ENCODE measurements at places on chromosomes 12 and 14. TPM values are rescaled to one million over a fixed set of nuclear protein-coding genes. Genes with fewer than 3 reads are reported as not detected.

DNA sequence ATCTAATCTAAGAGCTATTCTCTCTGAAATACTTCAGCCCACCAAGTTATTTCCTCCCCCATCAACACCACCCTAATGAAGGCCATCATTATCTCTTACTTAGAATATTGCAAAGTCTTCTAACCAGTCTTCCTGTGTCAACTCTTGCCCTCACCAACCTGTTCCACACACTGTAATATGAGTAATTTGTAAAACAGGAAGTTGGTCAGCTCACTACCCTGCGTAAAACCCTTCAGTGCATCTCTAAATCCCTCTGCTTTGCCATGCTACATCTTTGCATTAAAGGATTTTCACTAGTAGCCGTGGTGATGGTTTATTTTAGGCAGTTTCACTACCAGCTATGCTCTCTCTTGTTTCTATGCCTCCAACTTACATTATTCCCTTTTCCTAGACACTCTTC lies 70.0 kb downstream of the KIF21A start:
- DNase-seq: no peak
- no peak overlapping the region for H3K27ac ChIP-seq
- no peaks in the 10 kb centered on the region for H3K4me1 ChIP-seq
- no peak overlapping the region for H3K4me3 ChIP-seq
- no peaks in the 10 kb centered on the region for H3K36me3 ChIP-seq
- H3K27me3 ChIP-seq: no peaks in the 10 kb centered on the region

GRCh38 chr12:96534339-96534738 lies 45.0 kb downstream of the CFAP54 start:
- H3K4me1 ChIP-seq: no peaks in the 10 kb centered on the region
- H3K36me3 ChIP-seq: no peaks in the 10 kb centered on the region
- no peak overlapping the region for H3K4me3 ChIP-seq
- H3K27me3 ChIP-seq: no peaks in the 10 kb centered on the region
- no peak for DNase-seq

- no peak overlapping the region for H3K4me3 ChIP-seq
- no peaks in the 10 kb centered on the region for H3K36me3 ChIP-seq
- DNase-seq: no peak
- peak overlapping the region; percentile 36 for H3K27ac ChIP-seq
- H3K27me3 ChIP-seq: no peaks in the 10 kb centered on the region
Measured at GRCh38 chr14:37251775-37252174, 54.0 kb downstream of the MIPOL1 start.

GRCh38 chr12:110179291-110179690 lies 55.1 kb downstream of the IFT81 start:
- H3K4me3 ChIP-seq: no peak overlapping the region
- no peak overlapping the region for H3K27ac ChIP-seq
- no peaks in the 10 kb centered on the region for H3K27me3 ChIP-seq
- no peaks in the 10 kb centered on the region for H3K36me3 ChIP-seq

DNA sequence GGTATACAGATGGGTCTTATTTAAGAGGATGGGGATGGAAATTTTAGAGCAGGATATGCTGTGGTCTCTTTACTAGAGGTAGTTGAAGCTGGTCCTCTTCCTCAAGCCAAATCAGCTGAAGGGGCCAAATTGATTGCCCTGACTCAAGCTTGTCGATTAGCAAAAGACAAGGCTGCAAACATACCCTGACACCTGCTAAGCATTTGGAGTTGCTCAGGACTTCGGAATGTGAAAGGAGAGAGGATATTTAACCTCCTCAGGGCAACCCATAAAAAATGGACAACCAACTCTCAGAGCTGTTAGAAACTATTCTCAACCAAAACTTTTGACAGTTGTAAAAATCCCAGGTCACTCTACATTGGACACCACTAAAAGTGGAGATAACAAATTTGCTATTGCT lies 15.6 kb downstream of the PTGDR start:
- H3K4me1 ChIP-seq: no peaks in the 10 kb centered on the region
- H3K27ac ChIP-seq: no peak overlapping the region
- H3K36me3 ChIP-seq: no peaks in the 10 kb centered on the region
- H3K4me3 ChIP-seq: no peak overlapping the region
- H3K27me3 ChIP-seq: no peaks in the 10 kb centered on the region

- no peaks in the 10 kb centered on the region for H3K4me1 ChIP-seq
- H3K27ac ChIP-seq: no peak overlapping the region
- H3K27me3 ChIP-seq: no peaks in the 10 kb centered on the region
- H3K4me3 ChIP-seq: no peak overlapping the region
- no peaks in the 10 kb centered on the region for H3K36me3 ChIP-seq
Measured at GRCh38 chr12:39923364-39923763, 182.5 kb downstream of the SLC2A13 start.

JAG2 gene
- 30.5 TPM for total RNA-seq

- DNase-seq: no peak
- no peaks in the 10 kb centered on the region for H3K36me3 ChIP-seq
- H3K4me1 ChIP-seq: no peaks in the 10 kb centered on the region
- peak overlapping the region; percentile 74 for H3K4me3 ChIP-seq
- no peaks in the 10 kb centered on the region for H3K27me3 ChIP-seq
Measured at GRCh38 chr12:56219840-56220239, 1.9 kb downstream of the RNF41 start.

DNA sequence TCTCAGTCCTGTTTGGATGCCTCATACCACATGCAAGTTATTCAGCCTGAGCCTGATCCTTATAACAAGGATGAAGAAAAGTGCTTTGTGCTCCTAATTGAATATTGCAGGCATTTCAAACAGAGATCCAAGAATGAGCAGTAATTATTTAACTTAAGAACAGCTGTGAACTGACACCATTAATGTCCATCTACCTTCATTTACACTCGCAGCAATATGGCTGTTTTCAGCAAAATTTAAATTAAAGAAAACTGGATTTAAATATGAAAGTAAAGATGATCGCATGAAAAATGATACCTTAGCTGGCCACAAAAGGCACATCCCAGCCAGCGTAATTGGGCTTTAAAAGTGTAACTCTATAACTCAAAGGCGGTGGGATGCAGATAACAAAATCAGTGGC lies 466.3 kb downstream of the GALC start:
- H3K4me1 ChIP-seq: no peaks in the 10 kb centered on the region
- no peak overlapping the region for H3K27ac ChIP-seq
- H3K27me3 ChIP-seq: no peaks in the 10 kb centered on the region

SLCO1C1 gene
- not detected for total RNA-seq

LRP6 gene
- total RNA-seq: 34.7 TPM

ANKRD33 gene
- total RNA-seq: not detected

ZCCHC8 gene
- 17.3 TPM for total RNA-seq

KRT83 gene
- not detected for total RNA-seq

HOXC13 gene
- total RNA-seq: 0.34 TPM

VDR gene
- 3.4 TPM for total RNA-seq

GRCh38 chr12:131753005-131753404 lies 42.1 kb downstream of the SFSWAP start:
- H3K4me1 ChIP-seq: no peaks in the 10 kb centered on the region
- H3K36me3 ChIP-seq: peaks cover 22% of the 10 kb centered on the region
- H3K4me3 ChIP-seq: no peak overlapping the region
- H3K27ac ChIP-seq: no peak overlapping the region
- no peaks in the 10 kb centered on the region for H3K27me3 ChIP-seq
